ENCODE measurements at places on chromosomes 2 and 18.

GRCh38 chr2:89848763-89849368, 1157.4 kb downstream of the RPIA start:
- DNase-seq: no peak

- no peak for DNase-seq
Observed at GRCh38 chr2:205713086-205713485, 30.8 kb downstream of the NRP2 start.

DNA sequence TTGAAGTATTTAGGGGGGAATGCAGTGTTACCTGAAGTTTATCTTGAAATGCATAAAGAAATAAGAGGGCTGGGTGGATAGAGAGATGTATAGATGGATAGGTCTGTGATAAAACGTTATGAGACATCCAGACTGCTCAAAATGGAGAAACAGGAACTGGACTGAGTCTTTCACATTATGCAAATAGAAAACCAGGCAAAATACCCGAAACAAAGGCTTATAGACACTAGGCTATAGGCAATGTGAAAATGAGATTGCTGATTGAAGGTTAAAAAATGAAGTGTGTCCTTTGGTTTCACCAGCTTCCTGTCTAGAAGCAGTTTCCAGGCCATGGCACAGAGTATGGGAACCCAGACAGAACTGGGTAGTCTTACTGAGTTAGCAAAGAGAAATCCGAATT, 24.9 kb upstream of the SLC3A1 start:
- DNase-seq: no peak

GRCh38 chr2:218419630-218420216, 800 bp downstream of the VIL1 start:
- DNase-seq: no peak

DNA sequence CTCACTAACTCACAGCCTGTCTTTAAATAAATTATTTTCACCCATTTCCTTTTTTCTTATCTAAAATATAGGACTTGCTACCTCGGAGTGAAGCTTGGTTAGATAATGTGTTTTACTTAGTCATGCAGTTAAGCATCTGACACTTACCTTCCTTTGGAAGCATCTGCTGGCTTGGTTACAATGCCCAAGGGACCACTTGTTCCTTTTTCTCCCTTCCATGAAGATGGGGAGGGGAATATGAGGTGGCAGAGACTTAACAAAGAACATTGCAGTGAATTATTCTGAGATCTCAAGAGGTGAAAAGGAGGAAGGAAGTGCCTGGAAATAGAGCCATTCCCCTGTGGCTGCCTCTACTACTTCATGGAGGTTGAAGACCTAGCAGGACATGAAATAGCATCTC, 145.4 kb upstream of the FOSL2 start:
- no peak for DNase-seq

GRCh38 chr2:67645280-67646138, 248.4 kb downstream of the ETAA1 start:
- no peak for DNase-seq

GRCh38 chr18:5787936-5788335, 107.4 kb downstream of the TMEM200C start:
- DNase-seq: no peak

GRCh38 chr2:230874876-230875275, 10.1 kb downstream of the ITM2C start:
- DNase-seq: no peak

Measured in CD4-positive, alpha-beta T cell treated with Interleukin-6 for 4 hours (primary cell).